ENCODE measurements at places on chromosomes 4 and X.
A peak's percentile ranks its signal among the peaks of the same experiment; 100 is the strongest.

DNA sequence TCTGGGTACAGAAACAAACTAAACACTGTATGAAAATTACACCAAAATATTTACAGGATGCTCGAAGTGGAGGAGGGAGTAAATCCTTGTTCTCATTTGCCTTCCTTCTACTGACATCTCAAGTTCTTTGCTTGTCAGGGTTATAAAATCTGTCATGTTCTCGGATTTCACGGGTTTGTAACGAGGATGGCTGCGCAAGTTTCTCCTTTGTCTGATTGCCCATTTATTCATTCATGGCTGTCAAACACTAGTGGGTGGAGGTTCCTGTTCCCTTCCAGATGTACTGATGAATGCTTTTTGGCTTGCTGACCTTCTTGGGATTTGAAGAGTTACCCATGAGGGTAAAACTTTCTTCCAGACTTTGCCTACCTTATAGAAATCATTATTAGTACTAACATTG, 206.9 kb downstream of the SPCS3 start:
- no peak for DNase-seq

DNA sequence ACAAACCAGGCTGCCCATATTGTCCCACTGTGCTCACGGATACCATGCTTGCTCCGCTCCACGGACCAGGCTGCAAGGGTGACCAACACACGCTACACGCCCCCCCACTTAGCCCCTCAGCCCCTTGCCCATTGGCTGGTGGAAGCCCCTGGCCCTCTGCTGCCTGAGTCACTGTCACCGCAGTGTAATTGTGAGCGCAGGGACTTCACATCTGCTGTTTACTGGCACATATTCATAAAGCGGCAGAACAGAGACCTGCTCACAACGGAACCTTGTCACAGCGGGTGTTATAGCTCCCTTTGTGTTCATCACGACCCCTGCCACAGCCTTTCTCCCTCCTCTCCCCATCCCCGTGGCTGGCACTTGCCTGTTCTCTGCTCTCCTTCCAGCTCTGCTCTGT, 83.7 kb downstream of the PSAPL1 start:
- no peak for DNase-seq

DNA sequence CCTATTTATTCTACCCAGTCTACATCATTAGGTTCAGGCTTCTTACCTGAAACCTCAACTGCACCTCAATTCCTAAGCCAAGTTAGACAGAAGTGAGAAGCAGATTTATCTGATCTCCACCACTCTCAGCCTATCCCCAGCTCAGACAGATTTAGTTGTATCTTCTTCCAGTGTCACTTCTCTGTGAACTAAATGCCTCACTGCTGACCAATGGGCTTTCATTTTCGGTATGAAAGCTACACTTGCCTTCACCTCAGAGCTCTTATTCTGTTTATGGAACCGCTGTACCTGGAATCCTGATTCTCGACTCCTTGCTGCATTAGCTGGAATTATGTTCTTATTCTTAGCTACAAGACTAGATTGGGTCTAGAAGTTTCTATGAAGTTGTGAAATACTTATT, 833.2 kb downstream of the CCSER1 start:
- no peak for DNase-seq

- DNase-seq = no peak
These were observed 729 bp upstream of the IRF2 start for GRCh38 chr4:184475096-184475461.

DNA sequence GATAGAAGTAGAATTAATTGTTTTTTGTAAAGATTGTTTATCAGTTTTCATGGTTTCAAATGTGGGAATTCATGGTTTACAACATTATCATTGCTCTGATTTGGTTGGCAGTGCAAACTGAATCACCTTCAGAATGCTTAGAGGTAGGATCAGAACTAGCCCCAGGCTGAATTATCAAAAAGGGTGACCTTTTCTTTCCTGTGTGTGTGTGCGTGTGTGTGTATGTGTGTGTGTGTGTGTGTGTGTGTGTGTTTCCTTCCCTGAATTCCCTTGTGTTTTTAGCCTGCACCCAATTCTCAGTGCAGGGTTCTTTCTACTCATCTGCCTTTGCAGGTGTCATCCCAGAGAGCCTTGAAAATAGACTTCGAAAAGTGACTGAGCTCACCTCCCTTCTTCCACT, 125.0 kb downstream of the BMPR1B start:
- DNase-seq = no peak

GRCh38 chr4:25958110-25958509, 44.1 kb downstream of the SMIM20 start:
- DNase-seq = no peak

DNA sequence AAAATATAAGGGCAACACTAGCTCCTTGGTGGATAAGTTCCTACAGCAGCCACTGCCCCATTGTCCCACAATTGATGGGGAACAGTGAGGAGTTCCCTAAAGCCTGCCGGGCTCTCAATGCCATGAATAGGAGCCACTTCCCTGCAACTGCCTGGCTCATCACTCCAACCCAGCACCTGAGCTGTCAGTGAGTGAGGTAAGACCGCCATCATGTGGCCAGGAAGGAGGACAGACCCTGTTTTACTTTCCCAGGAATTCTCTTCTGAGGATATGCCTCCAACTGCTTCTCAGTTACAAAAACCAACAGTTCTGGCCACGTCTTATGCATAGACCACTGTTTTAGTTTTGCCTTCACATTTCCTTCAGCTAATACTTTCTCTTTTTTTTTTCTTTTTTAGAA, 45.5 kb downstream of the SRPX start:
- DNase-seq = no peak

GRCh38 chr4:76896614-76897535, 1.1 kb downstream of the SOWAHB start:
- DNase-seq = no peak

DNA sequence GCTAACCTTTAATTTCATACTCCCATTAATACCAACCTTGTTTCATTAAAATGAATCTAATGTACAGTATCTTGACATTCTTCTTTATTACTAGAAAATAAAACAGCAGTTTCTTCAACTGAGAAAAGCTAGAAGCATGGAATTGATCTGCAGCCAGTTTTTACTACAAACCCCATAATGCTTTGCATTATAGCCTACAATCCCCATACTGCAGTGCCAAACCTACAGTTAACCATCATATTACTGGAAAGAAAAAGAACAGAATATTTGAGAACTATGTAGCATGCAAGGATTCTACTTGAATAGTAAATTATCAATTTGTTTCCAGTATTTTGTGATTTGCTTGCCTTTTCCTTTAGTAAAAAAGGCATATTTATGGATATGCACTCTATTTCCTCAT, 3.2 kb upstream of the IL1RAPL1 start:
- no peak for DNase-seq

DNA sequence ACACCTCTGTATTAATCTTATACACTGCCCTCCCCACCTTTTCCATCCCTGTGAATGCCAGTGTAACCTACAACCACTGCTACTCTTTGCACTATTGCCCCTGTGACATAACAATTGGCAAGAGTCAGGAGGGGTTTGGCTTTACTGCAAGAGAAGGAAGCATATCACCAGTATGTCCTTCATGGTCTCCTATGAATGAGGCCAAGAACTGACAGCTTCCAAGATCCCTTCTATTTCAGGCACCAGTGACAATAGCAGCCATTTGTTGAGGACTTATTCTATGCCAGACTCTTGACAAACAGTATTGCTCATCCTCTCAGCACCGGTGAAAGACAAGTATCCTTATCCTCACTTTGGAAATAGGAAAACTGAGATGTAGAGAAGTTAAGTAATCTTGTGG, 363.9 kb downstream of the MID1IP1 start:
- DNase-seq = no peak

DNA sequence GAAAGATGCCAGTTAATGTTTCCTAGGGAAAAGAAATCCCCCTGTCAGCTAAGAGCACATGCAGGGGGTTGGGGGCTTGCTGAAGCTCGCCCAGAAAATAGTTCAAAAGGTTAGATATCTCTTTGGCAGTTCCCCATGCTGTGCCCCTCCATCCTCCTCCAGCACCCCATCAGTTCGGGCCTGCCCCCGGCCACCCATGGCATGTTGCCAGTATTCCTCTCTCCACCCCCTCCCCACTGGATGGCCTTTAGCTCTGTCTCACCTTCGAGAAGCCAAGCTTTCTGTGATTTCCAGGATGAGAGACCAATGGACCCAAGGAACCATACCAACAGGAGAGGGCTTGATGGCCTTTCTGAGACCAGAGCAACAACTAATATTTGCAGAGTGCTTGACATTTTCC, 5.2 kb downstream of the RAB33A start:
- no peak for DNase-seq

DNA sequence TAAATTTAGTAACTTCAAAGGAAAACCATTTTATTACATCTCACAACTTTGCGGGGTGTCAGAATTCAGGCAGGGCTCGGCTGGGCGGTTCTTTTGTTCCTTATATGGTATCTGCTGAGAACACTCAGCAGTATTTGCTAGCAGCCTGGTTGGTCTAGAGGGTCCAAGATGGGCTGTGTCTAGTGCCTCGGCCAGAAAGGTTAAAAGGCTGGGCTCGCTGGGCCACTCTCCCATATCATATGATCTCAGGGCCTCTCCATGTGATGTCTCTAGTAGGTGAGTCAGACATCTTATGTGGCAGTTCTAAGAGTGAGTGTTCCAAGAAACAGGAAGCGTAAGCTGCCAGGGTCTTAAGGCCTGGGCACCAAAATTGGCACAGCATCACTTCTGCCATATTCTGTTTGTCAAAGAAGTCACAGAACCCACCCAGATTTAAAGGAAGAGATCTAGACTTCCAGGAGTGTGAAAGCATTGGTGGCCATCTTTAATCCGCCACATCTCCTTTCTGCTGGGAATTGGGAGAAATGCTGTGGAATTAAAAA, 100.9 kb upstream of the ATP6AP2 start:
- DNase-seq = no peak

DNA sequence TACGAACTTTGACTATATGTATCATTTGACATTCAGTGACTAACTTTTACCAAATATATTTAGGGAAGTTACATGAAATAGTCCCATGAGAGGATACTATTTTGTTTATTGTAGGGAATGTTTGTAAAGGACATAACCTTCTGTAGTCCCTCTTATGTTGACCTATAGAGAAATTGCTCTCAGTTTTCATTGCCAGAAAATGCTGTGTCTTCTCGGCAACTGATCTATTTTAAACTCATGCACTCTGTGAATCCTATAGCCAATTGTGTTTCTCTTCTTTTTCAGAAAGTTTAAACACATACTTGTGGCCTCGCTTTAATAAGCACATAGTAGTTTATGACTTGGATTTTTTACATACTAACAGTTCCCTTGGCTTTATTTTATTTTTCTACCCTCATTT, 38.2 kb downstream of the DMP1 start:
- DNase-seq = no peak

- DNase-seq = no peak
These were observed 12.3 kb upstream of the CLTRN start for GRCh38 chrX:15676886-15677285.

- no peak for DNase-seq
These were observed 212.5 kb downstream of the PRDM5 start for GRCh38 chr4:120709991-120710390.

DNA sequence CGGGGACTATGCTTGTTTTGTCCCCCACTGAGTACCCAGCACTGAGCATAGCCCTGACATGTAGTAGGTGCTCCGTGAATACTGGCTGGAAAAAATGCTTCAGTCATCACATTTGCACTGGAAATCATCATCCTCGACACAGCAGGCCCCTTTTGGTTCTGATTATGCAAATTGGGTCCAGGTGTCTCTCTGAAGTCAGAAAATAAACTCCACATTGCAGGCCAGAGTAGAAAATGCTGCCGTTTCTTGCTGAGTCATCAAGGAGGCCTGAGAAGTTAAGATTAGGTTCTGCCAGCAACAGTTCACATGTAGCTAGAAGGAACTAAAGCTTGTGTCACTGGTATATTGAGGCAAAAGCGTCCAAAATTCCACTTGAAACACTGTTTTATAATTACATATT, 15.0 kb upstream of the STK32B start:
- no peak for DNase-seq

GRCh38 chr4:28557755-28558154, 1697.1 kb downstream of the STIM2 start:
- no peak for DNase-seq

DNA sequence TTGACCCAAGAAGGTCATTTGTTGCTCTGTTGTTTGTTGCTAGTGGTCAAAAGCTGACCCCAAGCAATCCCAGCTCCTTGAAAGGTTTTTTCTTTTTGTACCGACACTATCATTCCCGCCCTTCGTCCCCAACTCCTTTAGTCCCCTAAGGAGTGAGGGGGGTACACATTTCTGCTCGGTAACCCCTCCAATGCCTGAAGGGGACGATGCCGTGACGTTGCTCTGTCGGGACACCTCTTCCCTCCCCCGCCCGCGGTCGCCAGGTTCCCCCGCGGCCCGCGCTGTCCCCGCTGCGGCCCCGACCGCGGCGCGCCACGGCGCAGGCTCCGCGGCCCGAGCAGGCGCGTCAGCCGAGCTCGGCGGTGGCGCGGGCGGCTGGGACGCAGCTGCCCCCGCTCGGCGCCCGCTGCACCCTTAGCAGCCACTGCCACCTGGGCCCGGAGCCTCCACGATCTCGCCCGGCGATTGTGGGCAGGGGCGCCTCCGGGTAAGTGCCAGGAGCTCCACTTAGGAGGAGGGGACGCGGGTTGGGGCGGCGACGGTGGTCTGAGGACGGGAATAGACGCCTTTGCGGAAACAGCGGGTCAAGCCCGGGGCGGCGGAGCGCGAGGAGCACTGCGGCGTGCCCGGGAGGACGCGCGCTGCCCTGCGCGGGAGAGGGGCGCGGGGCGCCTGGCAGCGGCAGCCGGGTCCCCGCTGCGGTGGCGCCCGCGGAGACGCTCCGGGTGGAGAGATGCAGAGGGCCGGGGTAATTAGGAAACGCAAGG, at the start of gene GLRB:
GLRB (plus strand) TSS at position 340 of the 767 bp plus-strand sequence. CDS start 1,875 bp downstream, outside the sequence.
- DNase-seq = no peak

DNA sequence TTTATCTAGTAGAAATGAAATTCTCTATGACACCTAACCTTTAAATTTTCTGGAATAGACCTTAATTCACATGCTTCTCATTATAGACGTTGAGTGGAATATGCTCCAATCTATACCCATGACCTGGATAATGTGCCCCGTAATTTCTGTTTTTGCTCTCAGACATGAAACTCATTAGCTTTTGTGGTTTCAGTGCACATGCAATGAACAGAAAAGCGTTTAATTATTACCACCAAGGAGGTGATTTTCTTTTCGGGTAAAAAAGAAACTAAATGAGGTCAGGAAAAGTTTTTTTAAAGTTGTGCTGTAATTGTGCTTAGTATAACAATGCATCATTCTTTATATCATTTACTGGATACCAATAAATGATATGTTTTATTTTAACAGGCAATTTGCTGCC, 1703.9 kb upstream of the TENM3 start:
- DNase-seq = no peak

GRCh38 chr4:20203508-20203907, 48.2 kb upstream of the SLIT2 start:
- no peak for DNase-seq

- peak; percentile 83 for DNase-seq
These were observed 169.9 kb upstream of the AADAT start for GRCh38 chr4:170259631-170260153.
